Dermis blood vessel endothelial cell (primary cell): ENCODE measurements at places on chromosomes 6 and 20.

DNA sequence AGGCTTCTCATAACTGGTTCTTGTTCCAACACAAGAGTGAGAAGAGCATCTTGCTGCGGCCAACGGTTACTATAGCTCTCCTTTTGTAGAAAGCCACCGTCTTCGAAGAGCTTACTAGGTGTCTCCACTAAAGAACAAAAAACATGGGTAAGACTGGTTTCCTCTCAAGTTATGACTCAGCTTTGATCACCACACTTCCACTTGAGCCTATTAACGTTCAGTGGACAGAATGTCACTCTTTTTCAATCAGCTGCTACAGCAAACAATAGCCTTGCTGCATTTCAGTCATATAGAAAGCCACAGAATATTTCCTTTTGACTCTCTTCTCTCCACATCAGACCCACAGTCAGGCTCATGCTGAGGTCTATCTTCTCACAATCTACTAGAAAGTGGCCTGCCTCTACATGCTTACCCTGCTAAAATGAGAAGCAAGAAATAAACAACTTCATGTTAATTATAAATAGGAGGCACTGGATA, 243.5 kb upstream of the PREP start:
- DNase-seq = peak; percentile 15

DNA sequence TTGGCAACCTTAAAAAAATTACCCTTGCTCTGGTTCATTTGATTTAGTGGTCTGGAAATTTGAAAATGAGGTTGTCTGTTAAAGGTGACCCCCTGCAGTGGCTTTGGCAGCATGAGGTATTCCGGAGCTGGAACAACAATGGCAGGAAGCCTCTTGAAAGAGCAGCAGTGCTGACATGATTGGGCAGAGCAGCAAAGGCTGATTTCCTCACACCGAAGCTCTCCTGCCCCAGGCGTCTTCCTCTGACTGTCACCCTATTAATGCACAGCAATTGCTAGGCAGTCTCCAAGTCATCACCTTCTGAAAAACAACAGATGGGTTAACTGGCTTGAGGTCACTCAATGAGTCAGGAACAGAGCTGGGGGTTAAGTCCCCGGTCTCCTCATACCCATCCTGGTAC, 241.8 kb upstream of the MMS22L start:
- no peak for DNase-seq

GRCh38 chr20:33890557-33890956, 79.4 kb downstream of the CHMP4B start:
- DNase-seq = no peak

GRCh38 chr6:25250878-25251277, 28.3 kb upstream of the CARMIL1 start:
- no peak for DNase-seq

DNA sequence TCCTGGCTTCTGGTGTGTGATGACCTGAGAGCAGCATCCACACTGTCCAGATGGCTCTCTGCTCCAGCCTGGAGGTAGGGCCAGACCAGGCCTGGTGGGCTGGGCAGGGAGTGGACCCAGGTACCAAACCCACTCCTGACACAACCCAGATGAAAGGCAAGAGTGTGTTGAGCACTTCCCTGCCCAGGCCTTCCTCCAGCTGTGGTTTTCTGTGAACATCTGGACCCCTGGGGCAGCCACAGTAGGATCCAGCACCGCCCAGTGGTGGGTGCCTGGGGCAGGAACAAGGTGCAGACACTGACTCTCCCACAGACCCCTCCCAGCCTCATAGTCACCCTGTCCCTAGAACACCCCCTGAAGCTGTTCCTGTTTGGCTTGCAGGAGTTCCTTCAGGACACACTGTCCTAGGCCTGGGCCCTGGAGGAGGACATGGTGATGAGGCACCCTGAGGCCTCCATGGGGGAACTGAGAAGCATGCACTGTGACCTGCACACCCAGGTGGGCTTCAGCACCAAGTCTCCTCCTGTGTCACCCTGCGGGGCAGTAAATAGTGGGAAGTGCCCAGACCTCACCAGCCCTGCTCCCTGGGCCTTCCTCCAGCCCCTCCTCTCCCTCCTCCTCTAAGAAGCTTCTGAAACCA, 28.7 kb downstream of the UBD start:
- no peak for DNase-seq

DNA sequence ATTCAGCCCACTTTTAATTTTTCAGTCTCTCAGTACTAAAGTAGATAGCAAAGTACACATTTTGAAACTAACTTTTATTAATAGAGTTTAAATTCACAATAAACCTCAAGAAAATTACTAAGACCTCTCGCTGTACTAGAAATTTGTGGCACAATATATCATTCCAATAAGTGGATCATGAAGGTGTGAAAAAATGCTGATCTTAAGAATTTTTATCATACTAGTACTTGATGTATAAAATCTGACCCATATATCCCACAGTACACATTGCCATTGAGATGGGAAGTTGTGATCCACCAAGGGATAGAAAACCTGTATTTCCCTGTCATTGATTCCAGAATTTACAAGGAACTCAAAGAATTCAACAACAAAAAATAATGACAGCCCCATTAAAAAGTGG, 85.7 kb downstream of the DCDC2 start:
- no peak for DNase-seq

DNA sequence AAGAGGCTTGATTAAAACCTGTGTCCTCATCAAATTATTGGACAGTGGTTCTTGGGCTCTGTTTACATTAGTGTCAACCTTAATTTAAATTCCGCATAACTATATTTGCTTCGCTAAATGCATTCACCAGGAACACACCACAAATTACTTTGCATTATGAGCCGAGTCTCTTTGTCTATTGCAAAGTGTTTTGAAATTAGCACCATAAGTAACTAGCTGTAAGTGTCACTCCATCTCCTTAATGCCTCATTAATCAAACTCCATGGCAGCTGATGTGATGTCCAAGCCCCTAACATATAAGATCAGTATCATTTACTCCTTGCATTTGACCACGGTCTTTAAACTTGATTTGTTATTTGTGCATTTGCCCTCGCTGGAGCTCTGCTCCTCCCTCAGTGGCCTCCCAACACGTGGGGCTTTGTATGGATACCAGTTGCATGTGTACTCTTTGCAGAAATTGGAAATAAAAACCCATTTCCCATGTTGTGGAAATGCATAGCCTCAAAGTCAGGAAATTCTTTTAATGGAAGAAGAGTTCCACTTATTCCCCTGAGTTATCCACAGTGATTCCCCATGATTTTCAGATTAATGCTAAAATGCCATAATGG, 24.6 kb downstream of the FOXA2 start:
- no peak for DNase-seq

GRCh38 chr20:36548704-36549627, 7.6 kb downstream of the MYL9 start:
- DNase-seq = no peak
